ENCODE measurements at places on chromosomes 11 and 22. TPM values are rescaled to one million over a fixed set of nuclear protein-coding genes. Genes with fewer than 3 reads are reported as not detected.

Gene TNRC6B
- 72.6 TPM for polyA plus RNA-seq

Gene LIF
- polyA plus RNA-seq: not detected

Gene PTPN5
- polyA plus RNA-seq: not detected

Gene IL17REL
- polyA plus RNA-seq: not detected

- DNase-seq: no peak
- no peak overlapping the region for H3K27ac ChIP-seq
- H3K36me3 ChIP-seq: no peaks in the 10 kb centered on the region
- H3K4me3 ChIP-seq: no peak overlapping the region
- no peaks in the 10 kb centered on the region for H3K4me1 ChIP-seq
Observed at GRCh38 chr11:17538054-17538453, 6.2 kb downstream of the USH1C start.

- peaks cover 54% of the 10 kb centered on the region for H3K4me1 ChIP-seq
- H3K4me3 ChIP-seq: peak overlapping the region; percentile 87
- H3K27me3 ChIP-seq: no peaks in the 10 kb centered on the region
- H3K27ac ChIP-seq: peak overlapping the region; percentile 84
- H3K36me3 ChIP-seq: peaks cover 2% of the 10 kb centered on the region
Observed at GRCh38 chr22:46736705-46737104, 1.3 kb downstream of the CERK start.

DNA sequence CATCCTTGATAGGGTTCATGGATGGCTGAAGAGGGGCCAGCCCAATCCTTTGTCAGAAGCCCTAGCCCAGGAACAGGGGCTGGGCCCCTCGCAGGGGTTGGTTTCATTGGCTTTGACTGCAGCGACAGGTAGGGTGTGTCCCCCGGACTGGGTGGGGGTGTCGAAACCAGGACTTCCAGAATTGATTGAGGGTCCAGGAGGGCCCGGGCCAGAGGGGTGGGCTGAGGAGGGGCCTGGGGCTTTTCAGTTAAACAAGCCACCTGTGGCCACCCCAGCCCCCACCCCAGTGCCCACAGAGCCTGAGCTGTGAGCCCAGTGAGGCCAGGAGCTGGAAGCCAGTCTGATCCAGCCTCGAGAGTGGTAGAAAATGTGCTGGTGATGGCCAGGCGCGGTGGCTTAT, 18.1 kb upstream of the PRR5 start:
- H3K27ac ChIP-seq: no peak overlapping the region
- no peak overlapping the region for H3K4me3 ChIP-seq
- H3K36me3 ChIP-seq: no peaks in the 10 kb centered on the region
- no peak for DNase-seq

GRCh38 chr11:9748361-9748970, 84.6 kb downstream of the SWAP70 start:
- peaks cover 6% of the 10 kb centered on the region for H3K4me1 ChIP-seq
- H3K27ac ChIP-seq: no peak overlapping the region
- peaks cover 2% of the 10 kb centered on the region for H3K36me3 ChIP-seq
- H3K27me3 ChIP-seq: no peaks in the 10 kb centered on the region
- peak; percentile 27 for DNase-seq
- H3K4me3 ChIP-seq: no peak overlapping the region

- H3K27ac ChIP-seq: no peak overlapping the region
- DNase-seq: no peak
- H3K27me3 ChIP-seq: no peaks in the 10 kb centered on the region
- H3K4me3 ChIP-seq: no peak overlapping the region
Observed at GRCh38 chr22:29004647-29005371, 56.8 kb downstream of the C22orf31 start.

DNA sequence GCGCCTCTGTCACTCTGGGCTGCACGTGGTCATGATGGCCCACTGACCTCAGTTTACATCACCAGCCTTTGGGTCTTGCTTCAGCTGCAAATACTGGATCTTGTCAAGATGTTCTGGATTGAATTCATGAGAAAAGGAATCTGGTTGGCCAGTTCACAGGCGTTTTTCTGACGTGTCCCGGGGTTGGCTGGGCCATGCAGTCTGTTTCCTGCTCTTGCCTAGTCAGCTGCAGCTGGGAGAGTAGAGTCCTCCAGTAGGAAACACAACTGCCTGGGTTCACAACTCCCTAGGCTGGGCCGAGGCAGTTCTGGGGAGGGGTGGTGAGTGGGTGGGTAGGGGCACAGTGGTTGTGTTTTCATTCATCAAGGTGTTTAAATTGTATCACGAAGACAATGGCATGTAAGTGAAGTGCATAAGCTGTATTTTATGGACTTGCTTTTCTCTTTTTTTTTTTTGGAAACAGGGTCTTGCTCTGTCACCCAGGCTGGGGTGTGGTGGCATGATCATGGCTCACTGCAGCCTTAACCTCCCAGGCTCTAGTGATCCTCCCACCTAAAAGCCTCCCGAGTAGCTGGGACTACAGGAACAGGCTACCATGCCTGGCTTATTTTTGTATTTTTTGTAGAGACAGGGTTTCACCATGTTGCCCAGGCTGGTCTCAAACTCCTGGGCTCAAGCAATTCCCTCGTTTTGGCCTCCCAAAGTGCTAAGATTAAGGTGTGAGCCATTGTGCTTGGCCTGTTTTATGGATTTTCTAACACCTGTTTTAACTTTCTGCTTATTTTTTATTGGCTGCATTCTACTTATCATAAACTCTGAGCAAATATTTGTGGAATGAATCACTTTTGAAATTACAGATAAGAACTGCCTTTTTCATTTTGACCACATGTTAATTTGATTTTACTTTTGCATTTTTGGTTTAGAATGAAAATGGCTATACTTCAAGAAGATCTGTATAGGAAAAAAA, 54.0 kb upstream of the PITPNB start:
- no peak overlapping the region for H3K4me3 ChIP-seq
- H3K4me1 ChIP-seq: no peaks in the 10 kb centered on the region
- no peaks in the 10 kb centered on the region for H3K36me3 ChIP-seq
- DNase-seq: no peak
- H3K27ac ChIP-seq: no peak overlapping the region

- DNase-seq: no peak
- no peak overlapping the region for H3K27ac ChIP-seq
- peaks cover 7% of the 10 kb centered on the region for H3K27me3 ChIP-seq
- no peaks in the 10 kb centered on the region for H3K4me1 ChIP-seq
- H3K36me3 ChIP-seq: no peaks in the 10 kb centered on the region
Observed at GRCh38 chr11:17646451-17647145, 72.8 kb upstream of the MYOD1 start.

GRCh38 chr11:12064136-12064953, 46.0 kb upstream of the MICAL2 start:
- H3K36me3 ChIP-seq: no peaks in the 10 kb centered on the region
- no peaks in the 10 kb centered on the region for H3K4me1 ChIP-seq
- no peak for DNase-seq
- no peak overlapping the region for H3K27ac ChIP-seq

DNA sequence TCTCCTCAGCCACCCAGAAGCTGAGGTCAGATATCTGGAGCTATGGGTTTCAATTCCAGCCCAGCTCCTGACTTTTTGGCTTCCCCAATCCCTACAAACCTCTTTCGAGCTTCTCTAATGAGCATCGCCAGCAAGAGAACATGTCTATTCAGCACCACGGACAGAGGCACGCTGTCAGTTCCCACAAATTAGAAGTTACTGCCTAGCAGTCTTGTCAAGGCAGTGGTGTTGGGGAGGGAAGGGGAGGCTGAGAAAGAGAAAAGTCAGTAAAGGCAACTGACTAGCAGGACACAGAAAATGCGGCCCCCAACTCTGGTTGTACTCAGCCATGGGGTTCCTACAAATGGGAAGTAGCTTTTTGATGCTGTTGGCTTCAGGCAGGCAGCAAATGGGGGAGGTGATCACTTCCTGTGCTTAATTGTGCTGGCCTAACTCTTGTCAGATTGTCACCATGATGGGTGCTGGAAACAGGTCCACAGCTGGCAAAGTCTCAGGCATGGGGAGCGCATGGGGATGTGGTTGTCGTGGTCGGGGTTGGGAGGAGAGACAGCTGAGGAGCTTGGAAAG, 205.9 kb downstream of the ST3GAL4 start:
- H3K27ac ChIP-seq: no peak overlapping the region
- H3K4me3 ChIP-seq: no peak overlapping the region
- DNase-seq: peak; percentile 5
- no peaks in the 10 kb centered on the region for H3K36me3 ChIP-seq

GRCh38 chr22:21929253-21929652, 23.4 kb downstream of the PPM1F start:
- peaks cover 27% of the 10 kb centered on the region for H3K36me3 ChIP-seq
- no peak overlapping the region for H3K27ac ChIP-seq
- no peak overlapping the region for H3K4me3 ChIP-seq
- no peaks in the 10 kb centered on the region for H3K27me3 ChIP-seq
- no peaks in the 10 kb centered on the region for H3K4me1 ChIP-seq

GRCh38 chr11:76748948-76749347, 34.2 kb upstream of the TSKU start:
- no peaks in the 10 kb centered on the region for H3K36me3 ChIP-seq
- DNase-seq: no peak
- H3K27ac ChIP-seq: no peak overlapping the region
- H3K4me3 ChIP-seq: no peak overlapping the region
- H3K27me3 ChIP-seq: no peaks in the 10 kb centered on the region

Data from CD4-positive, CD25-positive, alpha-beta regulatory T cell (primary cell).